Thoracic aorta endothelial cell (primary cell): ENCODE measurements at places on chromosomes 3 and 15. TPM values are rescaled to one million over a fixed set of nuclear protein-coding genes. Genes with fewer than 3 reads are reported as not detected.

The TRAK1 gene
- total RNA-seq = 52.7 and 56.9 TPM in 2 replicates

The TRPM7 gene
- 67.3 and 71.4 TPM in 2 replicates for total RNA-seq

The GOLGA8M gene
- total RNA-seq = 0.27 TPM in 1 of 2 replicates, not detected in the other

The SAMD7 gene
- not detected in 2 replicates for total RNA-seq

The CLEC3B gene
- total RNA-seq = not detected in 2 replicates

The ROPN1B gene
- not detected in 2 replicates for total RNA-seq

The IMPG2 gene
- total RNA-seq = 0.50 and 0.53 TPM in 2 replicates

The SLC12A1 gene
- not detected in 2 replicates for total RNA-seq

The ZBBX gene
- total RNA-seq = 0.07 TPM in 1 of 2 replicates, not detected in the other

The ATP8B4 gene
- total RNA-seq = not detected in 2 replicates

The TRH gene
- total RNA-seq = not detected in 2 replicates

The PRRT3 gene
- 1.3 TPM in 2 replicates for total RNA-seq

The ARGFX gene
- total RNA-seq = not detected in 2 replicates

The MYRIP gene
- total RNA-seq = 17.7 and 29.0 TPM in 2 replicates

The FRMD4B gene
- 146 and 164 TPM in 2 replicates for total RNA-seq

The CPLX3 gene
- not detected in 2 replicates for total RNA-seq

The ATP10A gene
- under 0.01 TPM in 2 replicates for total RNA-seq

The C3orf18 gene
- total RNA-seq = 2.1 and 3.4 TPM in 2 replicates
